ENCODE measurements at places on chromosomes 7 and 10.

DNA sequence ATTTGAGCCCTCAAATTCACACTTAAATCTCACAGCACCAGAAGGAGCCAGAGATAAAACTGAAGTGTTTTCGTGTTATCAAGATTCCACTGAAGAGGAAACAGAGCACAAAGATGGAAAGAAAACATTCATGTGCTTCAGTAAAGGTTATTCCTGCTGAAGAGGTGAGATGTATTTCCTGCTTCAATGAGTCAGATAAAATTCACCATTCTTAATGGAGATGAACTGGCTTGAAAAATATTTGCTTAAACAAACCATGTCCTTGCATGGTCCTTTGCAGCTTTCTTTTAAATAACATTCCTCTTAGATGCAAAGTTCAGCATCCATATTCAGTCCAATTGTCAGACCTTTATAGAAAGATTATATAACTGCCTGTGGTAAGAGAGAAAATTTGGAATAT is 294.2 kb downstream of the IPMK start:
- no peak for DNase-seq

DNA sequence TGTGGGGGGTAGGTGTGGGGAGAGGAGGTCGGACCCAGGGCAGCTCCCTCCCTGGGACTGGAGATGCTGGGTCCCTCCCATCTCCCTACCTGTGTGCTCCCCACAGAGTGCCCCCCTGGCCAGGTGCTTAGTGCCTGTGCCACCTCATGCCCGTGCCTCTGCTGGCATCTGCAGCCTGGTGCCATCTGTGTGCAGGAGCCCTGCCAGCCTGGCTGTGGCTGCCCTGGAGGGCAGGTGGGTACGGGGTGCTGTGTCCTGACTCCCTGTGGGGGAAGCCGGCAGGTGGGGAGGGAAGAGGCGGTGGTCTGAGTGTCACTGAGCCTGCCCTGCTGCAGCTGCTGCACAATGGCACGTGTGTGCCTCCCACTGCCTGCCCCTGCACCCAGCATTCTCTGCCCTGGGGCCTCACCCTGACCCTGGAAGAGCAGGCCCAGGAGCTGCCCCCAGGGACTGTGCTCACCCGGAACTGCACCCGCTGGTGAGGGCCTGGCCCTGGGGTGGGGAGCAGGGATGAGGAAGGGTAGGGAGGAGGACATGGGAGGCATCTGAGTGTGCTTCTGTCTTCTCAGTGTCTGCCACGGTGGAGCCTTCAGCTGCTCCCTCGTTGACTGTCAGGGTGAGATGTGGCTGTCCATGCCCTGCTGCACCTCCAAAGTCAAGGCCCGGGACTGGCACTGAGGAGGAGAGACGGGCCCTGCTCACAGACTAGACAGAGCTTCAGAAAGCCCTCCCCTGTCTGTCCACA is 11.7 kb upstream of the ZNF862 start:
- no peak for DNase-seq

- no peak for DNase-seq
Measured at GRCh38 chr7:18222636-18223035, 195.0 kb upstream of the PRPS1L1 start.

GRCh38 chr10:29728541-29729049 is 93.8 kb upstream of the SVIL start:
- DNase-seq, result no peak

- DNase-seq, result no peak
Measured at GRCh38 chr7:20595971-20596370, 19.5 kb upstream of the ABCB5 start.
